ENCODE measurements at places on chromosomes 7 and 10.

- DNase-seq = peak; percentile 11
Observed at GRCh38 chr10:79267499-79267898, 79.8 kb upstream of the PPIF start.

GRCh38 chr7:92035576-92035975 lies 94.9 kb downstream of the AKAP9 start:
- no peak for DNase-seq

DNA sequence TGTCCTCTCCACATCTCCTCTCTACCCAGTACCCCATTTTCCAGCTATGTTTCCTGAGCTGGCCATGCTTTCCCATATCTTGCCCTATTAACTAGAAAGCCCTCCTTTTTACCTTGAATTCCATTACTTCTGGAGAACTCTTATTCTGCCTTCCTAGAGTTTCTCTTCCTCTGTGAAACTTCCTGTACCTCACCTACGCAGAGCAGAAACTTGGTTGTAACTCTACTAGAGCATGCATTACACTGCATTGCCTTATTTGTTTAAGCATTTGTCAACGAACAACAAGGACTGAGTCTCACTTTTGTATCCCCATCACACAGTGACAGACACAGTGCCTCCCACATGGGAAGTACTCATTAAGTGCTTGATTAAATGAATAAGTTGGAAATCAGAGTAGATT lies 36.4 kb downstream of the VCL start:
- DNase-seq = no peak

DNA sequence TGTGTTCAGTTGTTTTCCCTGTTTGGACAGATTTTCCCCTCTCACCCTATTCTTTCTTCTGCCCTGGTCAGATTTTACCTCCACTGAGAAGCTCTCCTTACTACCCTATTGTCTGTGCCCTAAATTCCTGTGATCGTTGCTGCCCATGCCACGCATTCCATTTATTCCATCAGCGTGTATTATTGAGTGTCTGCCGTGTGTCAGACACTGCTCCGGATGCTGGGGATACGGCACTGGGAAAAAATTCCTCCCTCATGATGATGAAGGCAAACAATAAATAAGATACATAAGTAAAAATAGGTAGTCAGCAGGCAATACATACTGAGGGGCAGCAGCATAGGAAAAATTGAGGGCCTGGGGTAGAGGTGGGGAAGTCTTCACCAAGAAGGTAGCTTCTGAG lies 86.8 kb downstream of the FANK1 start:
- DNase-seq = no peak

DNA sequence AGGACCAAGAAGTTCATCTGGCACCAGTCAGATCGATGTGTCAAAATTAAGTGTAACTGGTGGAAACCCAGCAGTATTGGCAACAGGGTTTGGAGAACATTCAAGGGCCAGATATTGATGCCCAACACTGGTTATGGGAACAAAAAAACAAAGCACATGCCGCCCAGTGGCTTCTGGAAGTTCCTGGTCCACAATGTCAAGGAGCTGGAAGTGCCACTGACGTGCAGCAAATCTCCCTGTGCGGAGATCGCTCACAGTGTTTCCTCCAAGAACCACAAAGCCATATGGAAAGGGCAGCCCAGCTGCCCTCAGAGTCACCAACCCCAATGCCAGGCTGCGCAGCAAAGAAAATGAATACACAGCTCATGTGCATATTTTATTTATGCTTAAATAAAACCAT lies 10.1 kb upstream of the C7orf33 start:
- DNase-seq = no peak

DNA sequence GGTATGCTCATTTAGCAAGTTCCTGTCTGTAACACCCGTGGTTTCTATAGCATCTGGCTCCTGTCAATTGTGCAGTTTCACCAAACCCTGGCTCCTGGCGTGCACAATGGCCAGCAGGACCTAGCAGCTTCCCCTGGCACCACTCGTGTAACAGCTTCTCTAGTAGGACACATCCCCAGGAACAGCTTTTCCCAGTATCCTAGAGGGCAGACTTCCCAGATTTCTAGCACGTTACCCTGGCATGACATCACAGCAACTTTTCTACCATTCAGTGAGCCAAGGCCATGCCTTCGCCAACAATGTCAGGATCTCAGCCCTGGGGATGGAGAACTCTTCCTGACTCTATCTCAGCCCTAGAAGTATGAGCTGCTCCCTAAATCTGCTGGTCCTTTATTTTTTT lies 6.5 kb downstream of the YME1L1 start:
- no peak for DNase-seq

GRCh38 chr10:88440541-88440940 lies 142.6 kb downstream of the RNLS start:
- no peak for DNase-seq

- DNase-seq = no peak
Observed at GRCh38 chr7:137974766-137975165, 27.1 kb downstream of the CREB3L2 start.

GRCh38 chr10:21746118-21746517 lies 212.1 kb downstream of the MLLT10 start:
- no peak for DNase-seq

DNA sequence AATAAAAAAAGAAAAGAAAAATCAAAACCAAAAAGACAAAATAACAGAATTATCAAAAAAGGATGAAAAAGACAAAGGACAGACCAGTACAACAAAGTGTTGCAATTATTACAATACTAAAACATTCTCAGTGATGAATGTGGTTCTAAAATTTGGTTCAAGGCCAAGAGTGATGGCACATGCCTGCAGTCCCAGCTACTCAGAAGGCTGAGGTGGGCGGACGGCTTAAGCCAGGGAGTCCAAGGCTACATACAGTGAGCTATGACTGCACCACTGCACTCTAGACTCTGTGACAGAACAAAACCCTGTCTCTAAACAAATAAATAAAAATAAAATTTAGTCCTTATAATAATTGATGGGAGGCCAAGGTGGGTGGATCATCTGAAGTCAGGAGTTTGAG lies 14.5 kb downstream of the BAZ1B start:
- DNase-seq = no peak

- no peak for DNase-seq
Observed at GRCh38 chr10:27792216-27792615, 46.6 kb upstream of the MKX start.

GRCh38 chr10:46266306-46266985 lies 20.4 kb upstream of the ANTXRL start:
- DNase-seq = peak; percentile 65

DNA sequence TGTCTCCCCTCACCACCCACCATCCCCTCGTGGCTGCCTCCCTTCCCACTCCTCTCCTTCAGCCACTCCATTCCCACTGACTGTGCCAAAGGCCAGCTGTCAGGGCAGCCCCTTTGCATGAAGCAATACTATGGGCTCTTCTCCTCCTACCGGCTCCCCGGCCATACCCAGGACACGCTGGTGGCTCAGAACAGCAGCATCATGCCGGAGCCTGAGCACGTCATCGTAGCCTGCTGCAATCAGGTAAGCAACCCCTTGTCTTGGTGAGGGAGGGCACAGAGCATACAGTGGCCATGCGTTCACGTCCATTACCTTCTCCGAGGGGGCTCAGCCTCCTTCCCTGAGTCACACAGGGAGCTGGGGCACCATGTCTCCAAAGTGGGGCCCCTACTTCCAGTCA lies 11.6 kb downstream of the CHAT start:
- no peak for DNase-seq

DNA sequence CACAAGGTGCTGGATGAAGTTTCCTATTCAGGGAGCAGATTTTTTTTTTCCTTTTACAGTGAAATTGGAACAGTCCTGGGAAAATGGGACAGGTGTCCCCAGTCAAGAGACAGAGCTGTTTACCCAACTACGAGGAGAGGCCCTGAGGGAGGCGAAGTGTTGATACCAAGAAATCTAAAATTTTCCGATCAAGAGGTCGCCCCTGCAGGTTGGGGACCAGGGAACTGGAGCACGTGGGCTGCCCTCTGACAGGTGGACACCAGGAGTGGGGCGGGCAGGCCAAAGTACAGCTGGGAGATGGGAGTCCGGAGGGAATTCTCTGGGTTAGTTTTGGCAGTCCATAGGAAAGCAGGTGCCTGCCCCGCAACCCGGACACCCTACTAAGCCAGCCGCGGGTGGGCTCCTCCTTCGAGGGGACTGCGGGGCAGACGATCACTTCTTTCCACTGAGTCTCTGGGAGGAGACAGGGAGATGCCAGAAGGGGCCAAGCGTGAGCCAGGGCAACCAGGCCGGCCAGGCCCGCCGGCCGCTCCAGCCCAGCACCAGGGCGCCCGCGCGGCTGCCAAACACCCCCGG lies 965 bp upstream of the CAMK1D start:
- no peak for DNase-seq

- peak; percentile 40 for DNase-seq
Observed at GRCh38 chr7:20021831-20022230, 195.4 kb downstream of the MACC1 start.

DNA sequence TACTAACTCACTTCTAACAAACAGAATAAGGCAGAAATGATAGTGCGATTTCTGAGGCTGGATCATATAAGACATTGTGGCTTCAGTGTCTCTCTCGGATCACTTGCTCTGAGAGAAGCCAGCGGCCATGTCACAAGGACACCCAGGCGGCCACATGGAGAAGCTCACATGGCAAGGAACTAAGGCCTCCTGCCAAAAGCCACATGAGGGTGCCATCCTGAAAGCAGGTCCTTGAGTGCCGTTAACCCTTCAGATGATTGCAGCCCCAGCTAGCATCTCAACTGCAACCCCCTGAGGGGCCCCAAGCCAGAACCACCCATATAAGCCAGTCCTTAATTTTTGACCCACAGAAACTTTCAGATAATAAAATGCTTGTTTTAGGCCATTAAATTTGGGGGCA lies 6.9 kb upstream of the VDAC2 start:
- no peak for DNase-seq

GRCh38 chr7:21276471-21277035 lies 151.3 kb upstream of the SP4 start:
- no peak for DNase-seq

- no peak for DNase-seq
Observed at GRCh38 chr10:119761106-119761505, 35.3 kb downstream of the INPP5F start.

DNA sequence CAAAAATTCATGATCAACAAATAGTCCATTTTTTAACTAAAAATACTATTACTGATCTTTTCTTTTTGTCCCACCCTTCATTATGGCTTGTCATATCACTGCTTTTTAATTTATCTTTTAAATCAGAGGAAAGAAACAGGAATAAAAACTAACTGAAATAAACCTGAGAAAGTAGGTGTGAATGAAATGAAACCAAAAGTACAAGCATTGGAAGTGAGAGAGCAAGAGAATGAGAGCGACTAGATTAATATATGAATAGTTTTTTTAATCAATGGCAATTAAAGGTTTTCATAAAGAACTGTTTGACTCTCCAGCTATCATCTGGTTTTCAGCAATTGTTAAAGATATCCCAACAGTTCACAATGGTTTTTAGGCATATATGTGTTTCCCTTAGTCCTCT lies 137.8 kb downstream of the SPAG6 start:
- no peak for DNase-seq

DNA sequence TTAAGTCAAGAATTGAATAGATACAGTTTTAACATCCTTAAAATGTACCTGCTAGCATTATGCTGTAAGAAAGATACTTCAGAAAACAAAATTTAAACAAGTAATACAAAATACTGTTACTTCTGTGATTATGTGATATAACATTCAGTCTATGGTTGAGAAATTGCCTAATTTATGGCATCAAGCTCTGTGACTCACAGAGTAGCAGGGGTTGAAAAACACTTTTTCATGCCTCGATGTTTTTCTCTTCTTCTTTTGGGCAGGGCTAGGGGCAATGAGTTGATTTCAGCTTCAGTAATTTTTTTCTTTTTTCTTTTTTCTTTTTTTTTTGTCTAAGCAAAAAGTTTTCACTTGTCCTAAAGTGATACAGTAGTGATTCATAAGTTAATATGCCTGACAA lies 209.2 kb downstream of the MBL2 start:
- DNase-seq = no peak

GRCh38 chr7:158779061-158780000 lies 50.0 kb downstream of the ESYT2 start:
- DNase-seq = no peak

- DNase-seq = no peak
Observed at GRCh38 chr7:154886591-154886990, 116.3 kb downstream of the PAXIP1 start.

GRCh38 chr10:1635340-1635739 lies 102.0 kb downstream of the ADARB2 start:
- DNase-seq = no peak

DNA sequence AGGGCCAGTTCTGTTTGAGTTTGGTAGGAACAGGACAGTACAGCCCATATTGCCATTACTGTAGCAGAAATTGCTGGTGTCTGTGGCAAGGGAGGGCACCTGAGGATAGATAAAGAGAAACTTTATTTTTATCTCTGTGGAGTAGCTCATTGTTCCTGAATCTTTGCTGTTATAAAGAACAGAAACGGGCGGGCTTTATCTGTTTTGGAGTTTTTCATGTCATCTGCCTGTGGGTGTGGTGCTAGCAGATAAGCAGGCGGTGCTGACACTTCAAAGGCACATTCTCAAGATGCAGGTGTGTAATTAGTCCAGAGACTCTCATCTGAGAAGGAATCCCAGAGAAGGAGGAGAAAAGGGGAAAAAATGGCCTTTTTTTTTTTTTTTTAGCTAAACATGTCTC lies 11.5 kb downstream of the ZNF273 start:
- DNase-seq = no peak

DNA sequence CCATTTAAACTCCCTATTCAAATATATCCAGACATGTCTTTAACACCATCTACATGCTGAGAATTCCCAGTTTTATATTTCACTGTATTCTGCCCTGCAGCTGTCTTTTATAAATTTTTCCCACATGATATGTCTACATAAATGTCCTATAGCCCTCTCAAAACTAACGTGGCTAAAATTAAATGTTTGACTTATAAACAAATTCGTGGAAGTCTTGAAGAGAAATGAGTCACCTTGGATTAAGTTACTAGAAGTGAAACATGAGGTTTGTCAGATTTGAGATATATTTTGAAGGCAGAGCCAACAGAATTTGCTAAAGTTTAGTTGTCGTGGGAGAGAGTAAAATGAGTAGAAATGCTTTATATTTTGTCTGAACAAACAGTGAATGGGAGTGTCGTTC lies 386.9 kb upstream of the CNTNAP2 start:
- DNase-seq = no peak

DNA sequence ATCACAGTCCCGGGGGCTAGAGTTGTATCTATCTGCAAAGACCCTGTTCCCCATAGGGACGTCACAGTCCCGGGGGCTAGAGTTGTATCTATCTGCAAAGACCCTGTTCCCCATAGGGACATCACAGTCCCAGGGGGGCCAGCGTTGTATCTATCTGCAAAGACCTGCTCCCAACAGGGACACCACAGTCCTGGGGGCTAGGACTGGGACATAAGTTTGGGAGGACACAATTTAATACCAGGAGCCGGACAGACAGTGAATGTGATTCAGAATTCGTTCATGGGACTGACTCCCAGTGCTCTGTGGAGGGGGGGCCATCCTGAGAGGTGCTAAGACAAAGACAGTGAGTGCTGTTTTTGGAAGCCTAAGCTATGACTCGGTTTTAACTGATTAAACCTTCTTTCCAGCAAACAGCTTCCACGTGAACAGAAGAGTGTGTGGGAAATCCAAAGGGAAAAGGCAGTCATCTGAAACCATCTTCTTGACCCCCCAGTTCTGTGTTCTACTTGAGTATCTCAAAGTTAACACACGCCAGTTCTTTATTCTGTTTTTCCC lies 153.0 kb downstream of the DIP2C start:
- DNase-seq = no peak
